SIG-M5 (cell line): ENCODE measurements at places on chromosomes 16 and 17.

GRCh38 chr17:67635681-67636080 is 82.1 kb upstream of the NOL11 start:
- DNase-seq, result no peak

DNA sequence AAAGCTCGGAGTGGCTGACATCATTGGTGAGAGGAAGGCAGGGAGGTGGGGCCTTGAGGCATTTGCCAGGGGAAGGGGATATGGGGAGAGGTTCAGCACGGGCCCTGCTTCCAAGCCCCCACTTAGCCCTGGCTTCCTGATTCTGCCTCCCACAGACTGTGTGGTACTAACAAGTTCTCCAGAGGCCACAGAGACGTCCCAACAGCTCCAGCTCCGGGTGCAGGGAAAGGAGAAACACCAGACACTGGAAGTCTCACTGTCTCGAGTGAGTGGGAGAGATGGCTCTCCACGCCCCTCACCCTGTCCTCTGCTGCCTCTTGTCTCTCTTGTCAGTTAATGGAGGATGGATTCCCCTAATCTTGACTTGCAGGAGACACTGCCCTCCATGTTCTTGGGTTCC is 8.1 kb downstream of the NFATC2IP start:
- no peak for DNase-seq

DNA sequence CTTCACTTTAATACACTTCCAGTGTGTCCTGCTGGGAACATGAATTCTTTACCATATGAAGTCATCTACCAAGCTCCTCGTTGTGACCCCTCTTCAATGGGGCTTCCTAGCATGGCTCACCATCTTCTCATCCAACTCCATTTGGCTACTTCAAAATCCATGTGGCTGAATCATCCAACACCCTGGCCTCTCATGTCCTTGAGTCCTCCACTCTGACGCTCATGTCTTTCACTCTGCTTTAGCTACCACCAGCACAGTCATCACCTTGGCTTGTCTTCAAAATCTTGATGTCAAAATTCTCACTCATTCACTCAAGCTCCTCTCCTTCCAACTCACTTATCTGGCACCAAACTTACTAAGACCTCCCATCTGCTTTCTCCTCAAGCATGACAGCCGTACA is 35.8 kb downstream of the AMFR start:
- no peak for DNase-seq

DNA sequence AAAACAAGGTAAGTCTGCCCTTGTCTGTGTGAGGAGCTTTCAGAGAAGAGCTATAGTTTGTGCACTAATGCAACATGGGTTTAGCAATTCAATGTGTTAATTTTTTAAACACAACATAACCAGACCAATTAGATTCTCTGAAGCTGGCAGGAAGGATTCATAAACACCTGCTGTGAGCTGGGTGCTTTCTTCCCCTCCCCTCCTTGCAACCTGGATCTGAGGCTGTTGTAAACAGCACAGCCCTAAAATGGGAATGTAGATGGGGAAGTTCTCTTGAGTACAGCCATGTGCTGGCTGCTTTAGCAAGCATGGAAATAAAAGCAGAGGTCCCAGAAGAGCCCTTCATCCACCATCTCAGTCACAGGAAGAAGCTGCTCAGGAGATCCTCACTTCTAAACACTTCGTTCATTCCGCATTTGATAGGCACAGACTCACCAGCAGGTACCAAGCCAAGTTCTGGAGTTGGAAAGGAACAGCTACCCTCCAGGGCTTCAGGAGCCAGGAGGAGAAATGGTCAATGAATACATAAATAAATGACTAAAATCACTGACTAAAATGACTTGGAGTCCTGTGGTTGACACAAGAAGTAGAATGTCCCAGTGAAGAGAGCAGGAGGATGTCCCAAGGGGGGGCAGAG is 21.7 kb downstream of the AXIN2 start:
- DNase-seq, result no peak
